ENCODE measurements at places on chromosomes 16 and 17.

GRCh38 chr16:27470567-27471431 lies 68.8 kb downstream of the IL21R start:
- no peak for DNase-seq

DNA sequence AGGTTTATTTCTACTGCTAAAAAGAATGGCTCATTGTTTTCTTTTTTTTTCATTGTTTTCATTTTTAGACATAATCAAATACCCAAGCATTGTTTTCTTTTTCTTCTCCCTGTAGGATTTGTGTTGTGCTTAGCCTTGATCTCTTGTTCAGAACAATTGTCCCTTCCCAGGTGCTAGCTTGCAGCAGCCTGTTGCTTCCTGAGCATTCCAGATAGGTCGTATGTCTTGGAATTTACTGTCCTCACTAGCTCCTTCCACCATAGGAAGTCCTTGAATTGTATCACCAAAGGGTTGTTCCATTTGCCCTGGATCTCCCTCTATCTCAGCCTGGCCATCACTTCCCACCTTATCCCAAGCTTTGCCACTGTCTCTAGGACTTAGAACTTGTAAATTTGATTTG lies 10.0 kb upstream of the VPS4A start:
- no peak for DNase-seq

DNA sequence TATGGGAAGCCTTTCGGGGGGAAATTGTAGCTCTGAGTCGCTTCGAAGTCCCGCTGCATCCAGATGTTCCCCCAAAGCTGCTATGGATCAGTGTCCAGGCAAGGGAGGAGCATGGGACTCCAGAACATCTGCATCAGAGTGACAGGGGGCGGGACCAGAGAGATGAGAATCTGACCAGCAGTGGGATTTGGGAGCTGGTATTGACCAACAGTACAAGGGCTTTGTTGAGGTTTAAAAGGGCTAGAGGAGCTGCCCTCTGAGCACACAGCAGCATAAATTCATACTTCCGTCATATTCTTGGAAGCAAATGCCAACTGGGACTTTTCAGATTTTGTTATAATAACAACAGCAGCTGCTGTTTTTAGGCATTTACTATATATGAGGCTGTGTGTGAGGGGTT lies 10.6 kb downstream of the RBFOX1 start:
- no peak for DNase-seq

GRCh38 chr16:72794986-72795385 lies 252.9 kb downstream of the ZFHX3 start:
- no peak for DNase-seq

GRCh38 chr17:42135664-42136653 lies 13.4 kb downstream of the HSPB9 start:
- no peak for DNase-seq

- no peak for DNase-seq
Observed at GRCh38 chr17:66165537-66166123, 26.3 kb downstream of the CEP112 start.

DNA sequence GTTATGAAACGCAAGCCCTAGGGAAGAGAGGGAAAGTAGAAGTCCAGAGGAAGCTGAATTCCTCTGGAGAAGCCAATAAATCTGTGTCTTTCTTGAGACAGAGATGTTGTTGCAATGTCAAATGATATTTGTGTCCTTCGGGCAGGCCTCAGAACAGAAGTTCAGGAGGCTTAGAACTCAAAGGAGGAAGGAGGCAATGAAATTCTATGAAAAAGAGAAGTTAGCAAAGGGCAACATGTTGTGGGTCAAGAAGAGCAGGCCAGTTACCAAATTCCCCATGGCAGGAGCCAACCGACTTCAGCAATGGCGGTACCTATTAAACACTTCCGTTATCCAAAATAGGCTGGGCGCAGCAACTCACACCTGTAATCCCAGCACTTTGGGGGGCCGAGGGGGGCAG lies 109.0 kb upstream of the DHX40 start:
- DNase-seq, result no peak

- DNase-seq, result peak; percentile 67
Observed at GRCh38 chr17:7383742-7384488, 3.0 kb downstream of the TNK1 start.

DNA sequence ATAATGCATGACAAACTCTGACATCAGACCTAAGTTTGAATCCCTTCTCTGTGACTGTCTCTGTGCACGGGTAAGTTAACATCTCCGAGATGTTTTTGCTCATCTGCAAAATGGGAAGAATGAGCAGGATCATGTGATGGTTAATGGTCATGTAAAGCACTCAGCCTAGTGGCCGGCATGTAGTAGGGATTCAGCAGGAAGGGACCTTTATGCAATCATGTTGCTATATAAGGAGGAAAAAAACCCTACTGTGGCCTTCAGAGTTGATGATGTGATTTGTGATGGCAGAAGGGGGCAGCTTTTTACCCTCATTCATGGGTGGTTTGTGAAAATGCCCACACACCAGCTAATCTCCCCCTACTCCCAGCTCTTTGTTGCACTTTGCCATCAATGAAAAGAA lies 24.1 kb downstream of the CLEC16A start:
- DNase-seq, result no peak

DNA sequence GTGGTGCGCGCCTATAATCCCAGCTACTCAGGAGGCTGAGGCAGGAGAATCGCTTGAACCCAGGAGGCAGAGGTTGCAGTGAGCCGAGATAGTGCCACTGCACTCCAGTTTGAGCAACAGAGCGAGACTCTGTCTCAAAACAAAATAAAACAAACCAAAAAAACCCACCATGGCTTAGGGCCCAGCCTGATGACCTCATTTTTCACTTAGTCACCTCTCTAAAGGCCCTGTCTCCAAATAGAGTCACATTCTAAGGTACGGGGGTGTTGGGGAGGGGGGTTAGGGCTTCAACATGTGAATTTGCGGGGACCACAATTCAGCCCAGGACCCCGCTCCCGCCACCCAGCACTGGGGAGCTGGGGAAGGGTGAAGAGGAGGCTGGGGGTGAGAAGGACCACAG lies 1.4 kb upstream of the STH start:
- no peak for DNase-seq

DNA sequence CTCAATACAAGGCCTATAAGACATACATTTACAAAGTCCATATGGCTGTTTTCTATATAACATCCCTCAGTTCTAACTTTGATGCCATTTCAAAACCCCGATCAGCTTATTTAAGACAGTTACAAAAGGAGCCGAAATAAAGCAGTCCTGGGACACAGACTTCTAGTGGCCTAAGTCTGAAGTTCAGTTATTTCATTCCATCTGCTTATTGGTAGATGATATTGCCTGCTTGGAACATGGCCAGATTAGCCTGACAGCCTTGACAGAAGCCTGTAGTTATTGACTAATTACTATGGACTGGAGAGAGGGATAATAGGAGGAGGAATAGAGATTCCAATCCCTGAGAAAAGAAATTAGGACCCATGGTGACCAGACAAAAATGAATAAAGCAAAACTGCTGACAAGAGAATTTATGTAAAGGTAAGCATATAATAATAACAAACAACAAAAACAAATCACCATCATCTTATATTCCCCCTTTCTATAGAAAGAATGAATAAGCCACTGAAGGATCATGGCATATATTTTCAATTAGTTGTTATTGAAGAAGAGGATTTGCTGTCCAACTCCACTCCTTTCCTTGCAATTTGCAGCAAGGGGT lies 206.3 kb upstream of the TOM1L1 start:
- no peak for DNase-seq

- no peak for DNase-seq
Observed at GRCh38 chr16:2184346-2184745, 12.1 kb downstream of the CASKIN1 start.

DNA sequence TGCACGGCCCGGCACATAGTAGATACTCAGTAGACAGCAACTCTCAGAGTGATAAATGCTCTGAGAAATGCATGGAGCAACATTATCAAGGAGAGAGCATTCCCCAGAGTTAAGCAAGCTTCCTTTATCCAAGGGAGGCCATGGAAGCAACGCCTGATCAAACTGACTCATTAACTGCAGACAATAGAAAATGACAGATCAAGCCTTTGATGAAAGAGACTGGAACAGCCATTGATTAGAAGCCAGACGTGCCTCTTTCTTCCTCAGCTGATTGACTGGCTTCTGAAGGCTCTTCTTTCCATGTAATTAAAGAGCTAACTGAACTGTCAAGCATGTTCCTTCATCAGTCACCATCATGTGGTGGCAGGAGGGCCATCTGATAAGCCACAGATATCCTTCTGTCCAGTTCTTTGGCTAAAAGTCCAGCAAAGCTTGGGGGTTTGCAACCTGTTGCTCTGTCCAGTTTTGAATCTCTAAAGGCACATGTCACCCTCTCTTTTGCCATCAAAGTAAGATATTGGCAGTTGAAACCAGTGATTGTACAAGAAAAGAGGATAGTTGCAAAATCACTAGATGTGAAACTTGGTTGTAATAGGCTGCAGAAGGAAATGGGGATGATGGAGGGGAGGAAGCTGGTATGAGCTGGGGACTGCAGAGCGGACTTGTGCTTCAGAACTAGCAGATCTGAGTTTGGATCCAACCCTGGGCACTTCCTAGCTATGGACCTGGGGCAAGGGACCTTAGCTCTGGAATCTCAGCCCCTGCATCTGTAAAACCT lies 188.0 kb downstream of the HAPSTR1 start:
- DNase-seq, result no peak

DNA sequence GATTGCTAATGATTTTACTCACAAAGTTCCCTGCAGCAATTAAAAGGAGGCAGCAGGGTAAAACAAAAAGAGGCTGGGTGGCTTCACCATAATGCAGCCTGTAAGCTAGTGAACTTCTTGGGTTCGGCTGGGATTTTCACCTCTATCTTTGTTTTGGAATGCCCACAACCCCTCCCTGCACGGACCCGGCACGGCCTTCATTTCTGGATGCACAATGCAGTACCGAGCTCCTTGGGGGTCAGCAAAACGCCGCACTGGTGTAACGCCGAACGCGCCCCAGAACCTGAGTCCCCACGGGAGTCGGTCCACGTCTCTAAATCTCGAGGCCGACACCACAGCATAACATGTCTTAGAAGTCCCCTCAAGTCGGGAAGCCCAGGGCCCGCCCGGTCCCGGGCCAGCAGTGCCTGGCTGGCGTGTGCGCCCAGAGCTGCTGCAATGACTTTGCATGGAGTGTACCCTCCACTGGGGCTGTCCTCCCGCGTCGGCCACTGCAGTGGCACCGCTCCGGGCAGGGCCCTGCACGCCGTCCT lies 759 bp downstream of the UBE2O start:
- peak; percentile 6 for DNase-seq

- DNase-seq, result no peak
Observed at GRCh38 chr16:81647527-81647926, 131.6 kb upstream of the PLCG2 start.

GRCh38 chr16:56675685-56676210 lies 6.1 kb downstream of the MT1H start:
- DNase-seq, result peak; percentile 27

DNA sequence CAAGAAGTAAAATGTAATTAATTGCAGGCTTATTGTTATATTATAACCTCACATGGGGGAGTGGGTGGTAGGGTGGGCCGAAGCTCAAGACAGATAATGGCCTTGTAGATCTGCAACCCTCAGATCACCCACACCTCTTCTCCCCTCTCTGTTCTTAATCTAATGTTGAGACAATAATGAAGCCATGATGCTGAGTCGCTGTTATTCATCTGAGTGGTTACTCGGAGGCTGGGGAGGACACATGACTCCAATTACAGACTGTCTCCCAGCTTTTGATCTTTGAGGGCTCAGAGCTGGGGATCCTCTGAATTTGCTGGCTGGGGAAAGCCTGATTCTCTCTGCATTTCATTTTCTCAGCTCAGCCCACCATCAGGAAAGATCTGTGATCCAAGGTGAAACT lies 275.3 kb downstream of the SHISA9 start:
- DNase-seq, result no peak

GRCh38 chr17:75561927-75562603 lies 25.5 kb upstream of the MYO15B start:
- DNase-seq, result no peak

DNA sequence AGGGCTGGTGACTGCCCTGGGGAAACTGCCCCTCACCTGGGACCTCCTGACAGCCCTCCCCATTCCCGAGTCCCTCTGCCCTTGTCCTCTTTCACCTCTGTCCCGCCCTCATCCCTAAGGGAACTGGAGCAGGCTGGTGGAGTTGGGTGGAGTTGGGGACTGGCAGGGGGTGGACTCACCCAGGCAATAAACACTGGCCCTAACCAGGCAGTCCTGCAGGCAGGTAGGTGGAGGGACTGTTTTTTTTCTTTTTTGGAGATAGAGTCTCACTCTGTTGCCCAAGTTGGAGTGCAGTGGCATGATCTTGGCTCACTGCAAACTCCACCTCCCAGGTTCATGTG lies 11.7 kb downstream of the GCGR start:
- DNase-seq, result no peak

DNA sequence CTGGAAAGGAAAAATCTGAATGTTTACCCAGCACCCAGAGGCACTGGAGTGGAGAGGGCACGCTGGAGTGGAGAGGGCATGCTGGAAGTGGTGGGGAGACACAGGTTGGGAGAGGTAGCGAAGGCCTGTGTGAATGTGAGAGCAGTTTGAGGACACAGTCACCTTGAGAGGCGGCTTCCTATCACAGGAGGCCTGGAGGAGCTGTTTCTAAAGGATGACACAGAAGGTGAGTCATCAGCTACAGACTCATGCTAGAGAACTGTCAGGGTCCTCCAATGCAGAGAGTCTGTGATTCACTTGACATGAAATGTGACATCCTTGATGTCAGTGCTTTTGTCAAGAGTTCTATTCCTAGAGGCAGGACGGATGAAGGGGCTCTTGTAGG lies 13.8 kb downstream of the CTRL start:
- DNase-seq, result no peak

GRCh38 chr17:50927287-50927686 lies 61.1 kb upstream of the TOB1 start:
- DNase-seq, result no peak

GRCh38 chr17:21288571-21289017 lies 4.1 kb downstream of the MAP2K3 start:
- DNase-seq, result no peak

DNA sequence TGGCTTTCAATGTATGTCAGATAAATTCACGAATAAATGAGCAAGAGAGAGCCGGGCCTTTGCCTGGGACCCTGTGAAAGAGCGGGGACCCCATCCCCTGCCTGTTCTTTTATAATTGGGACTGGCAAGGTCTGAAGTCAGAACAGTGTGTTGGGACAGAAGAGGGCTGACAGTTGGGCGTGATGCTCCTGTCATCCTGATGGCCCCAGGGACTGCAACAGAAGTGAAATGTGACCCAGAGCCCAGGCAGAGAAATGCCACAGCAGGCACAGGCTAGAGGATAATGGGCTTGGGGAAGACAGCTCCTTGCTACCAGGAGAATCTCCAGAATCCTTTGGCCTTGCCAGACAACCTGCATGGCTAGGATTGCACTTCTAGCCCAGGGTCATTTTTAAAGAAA lies 37.9 kb downstream of the GSG1L start:
- no peak for DNase-seq

- DNase-seq, result no peak
Observed at GRCh38 chr16:21272253-21272652, 5.8 kb downstream of the CRYM start.

Measured in activated T-cell treated with anti-CD3 and anti-CD28 coated beads for 1 hour (primary cell).